Osteoblast (primary cell): ENCODE measurements at places on chromosomes 7 and 10. TPM values are rescaled to one million over a fixed set of nuclear protein-coding genes. Genes with fewer than 3 reads are reported as not detected.
A peak's percentile ranks its signal among the peaks of the same experiment; 100 is the strongest.

- peak; percentile 92 for DNase-seq
Observed at GRCh38 chr7:70829221-70830059, 302.5 kb upstream of the GALNT17 start.

DNA sequence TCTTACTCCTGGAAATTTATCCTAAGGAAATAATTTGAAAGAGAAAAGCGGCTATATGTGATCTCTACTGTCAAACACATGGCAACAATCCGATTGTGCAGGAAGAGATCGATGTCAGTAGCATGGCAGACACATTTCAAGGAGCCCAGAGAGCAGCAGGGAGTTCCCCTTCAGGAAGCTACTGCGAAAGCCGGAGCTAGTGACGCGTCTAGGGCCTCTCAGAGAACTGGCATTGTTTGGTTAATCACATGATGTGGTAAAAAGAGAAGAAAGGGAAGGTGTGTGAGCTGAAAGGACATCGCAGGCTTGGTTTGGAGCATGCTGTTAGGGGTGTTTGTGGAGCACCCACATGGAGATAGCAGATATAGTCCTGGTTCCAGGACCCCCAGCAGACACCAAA, 74.9 kb downstream of the BEND7 start:
- DNase-seq = no peak

DNA sequence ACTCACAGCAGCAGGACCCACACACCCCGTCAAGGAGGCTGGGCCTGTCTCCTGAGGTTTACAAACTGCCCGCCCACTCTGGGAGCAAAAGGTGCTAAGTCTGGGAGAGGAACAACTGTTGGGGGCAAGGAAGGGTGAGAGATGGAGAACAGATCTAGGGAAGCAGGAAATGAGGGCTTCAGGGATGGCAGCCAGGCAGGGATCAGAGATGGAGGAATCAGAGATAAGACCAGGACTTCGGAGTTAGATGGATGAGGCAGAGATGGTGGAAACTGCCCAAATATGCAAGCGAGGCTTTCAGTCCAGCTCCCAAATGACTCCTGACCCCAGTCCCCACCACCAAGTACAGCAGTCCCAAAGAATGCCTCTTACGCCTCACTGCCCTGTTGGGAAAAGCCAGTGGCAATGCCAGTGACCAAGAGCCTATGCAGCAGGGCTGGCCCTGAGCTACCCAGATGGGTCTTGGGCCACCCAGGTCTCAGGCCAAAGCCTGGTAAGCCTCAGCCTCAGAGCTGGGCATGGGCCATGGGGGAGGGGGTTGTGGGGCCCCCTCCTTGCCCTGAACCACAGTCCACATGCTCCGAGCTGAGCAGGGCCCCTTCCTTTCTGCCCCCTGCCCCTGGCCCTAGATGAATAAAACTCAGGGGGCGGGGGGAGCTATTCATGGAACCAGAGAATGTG, 39.5 kb upstream of the SLF2 start:
- DNase-seq = no peak

GRCh38 chr7:30566596-30566995, 28.1 kb upstream of the GARS1 start:
- no peak for DNase-seq

DNA sequence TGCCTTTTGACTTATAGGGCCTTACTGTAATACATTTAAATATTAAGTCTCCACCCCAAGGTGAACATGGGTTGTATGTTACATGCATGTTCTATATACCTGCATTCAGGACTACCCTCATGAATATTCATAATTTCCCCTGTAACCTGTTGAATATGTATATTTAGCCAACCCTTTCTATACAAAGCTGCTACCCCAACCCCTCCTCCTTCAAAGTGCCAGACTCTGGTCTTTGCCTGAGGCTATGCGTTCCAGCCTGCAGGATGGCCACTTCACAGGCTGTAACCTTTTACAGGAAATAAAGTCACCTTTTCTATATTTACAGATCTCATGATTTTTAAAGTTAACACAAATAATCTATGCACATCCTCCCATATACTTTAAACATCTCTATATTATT, 10.1 kb upstream of the UNC5B start:
- no peak for DNase-seq

The ACTL6B gene
- total RNA-seq = not detected in 2 replicates

The ACBD7 gene
- total RNA-seq = 0.72 and 0.88 TPM in 2 replicates

GRCh38 chr10:114022766-114023597, 20.7 kb upstream of the ADRB1 start:
- DNase-seq = no peak

The POLL gene
- total RNA-seq = 17.1 and 18.5 TPM in 2 replicates

- no peak for DNase-seq
Observed at GRCh38 chr7:130420943-130421578, 19.8 kb downstream of the CEP41 start.

GRCh38 chr10:17385066-17385465, 69.3 kb downstream of the ST8SIA6 start:
- no peak for DNase-seq

GRCh38 chr7:22176791-22177412, 180.1 kb downstream of the RAPGEF5 start:
- DNase-seq = no peak

DNA sequence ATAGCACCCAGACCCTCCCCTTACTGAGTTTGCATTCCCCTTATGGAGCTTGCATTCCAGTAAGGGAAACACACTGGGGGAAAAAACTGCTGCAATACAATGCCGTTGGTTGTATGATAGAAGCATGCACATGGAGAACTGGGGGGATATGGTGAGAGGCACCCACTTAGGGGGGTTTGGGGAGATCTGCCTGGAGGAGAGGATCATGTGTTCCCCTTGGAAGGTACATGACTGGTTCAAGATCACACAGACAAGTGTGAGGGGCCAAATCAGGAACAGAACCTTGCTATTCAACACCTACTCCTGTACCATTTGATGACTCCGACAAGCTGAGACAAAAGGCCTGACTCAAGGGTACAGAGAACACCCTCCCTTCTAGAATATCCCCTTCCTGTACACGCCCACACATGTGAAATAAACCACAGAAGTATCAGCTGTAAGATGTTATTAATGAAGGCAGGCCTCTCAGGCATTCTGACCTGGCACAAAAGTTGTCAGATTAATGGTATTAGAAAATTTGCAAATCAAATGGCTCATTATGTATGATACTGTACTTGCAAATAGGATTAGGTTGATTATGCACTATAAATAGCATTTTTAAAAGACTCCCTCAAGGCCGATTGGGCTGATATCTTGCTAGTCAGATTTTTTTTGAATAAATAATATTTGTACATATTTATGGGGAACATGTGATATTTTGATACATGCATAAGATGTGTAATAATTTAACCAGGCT, 122.2 kb downstream of the NPY start:
- no peak for DNase-seq

- no peak for DNase-seq
Observed at GRCh38 chr7:50393076-50393475, 57.1 kb downstream of the FIGNL1 start.

DNA sequence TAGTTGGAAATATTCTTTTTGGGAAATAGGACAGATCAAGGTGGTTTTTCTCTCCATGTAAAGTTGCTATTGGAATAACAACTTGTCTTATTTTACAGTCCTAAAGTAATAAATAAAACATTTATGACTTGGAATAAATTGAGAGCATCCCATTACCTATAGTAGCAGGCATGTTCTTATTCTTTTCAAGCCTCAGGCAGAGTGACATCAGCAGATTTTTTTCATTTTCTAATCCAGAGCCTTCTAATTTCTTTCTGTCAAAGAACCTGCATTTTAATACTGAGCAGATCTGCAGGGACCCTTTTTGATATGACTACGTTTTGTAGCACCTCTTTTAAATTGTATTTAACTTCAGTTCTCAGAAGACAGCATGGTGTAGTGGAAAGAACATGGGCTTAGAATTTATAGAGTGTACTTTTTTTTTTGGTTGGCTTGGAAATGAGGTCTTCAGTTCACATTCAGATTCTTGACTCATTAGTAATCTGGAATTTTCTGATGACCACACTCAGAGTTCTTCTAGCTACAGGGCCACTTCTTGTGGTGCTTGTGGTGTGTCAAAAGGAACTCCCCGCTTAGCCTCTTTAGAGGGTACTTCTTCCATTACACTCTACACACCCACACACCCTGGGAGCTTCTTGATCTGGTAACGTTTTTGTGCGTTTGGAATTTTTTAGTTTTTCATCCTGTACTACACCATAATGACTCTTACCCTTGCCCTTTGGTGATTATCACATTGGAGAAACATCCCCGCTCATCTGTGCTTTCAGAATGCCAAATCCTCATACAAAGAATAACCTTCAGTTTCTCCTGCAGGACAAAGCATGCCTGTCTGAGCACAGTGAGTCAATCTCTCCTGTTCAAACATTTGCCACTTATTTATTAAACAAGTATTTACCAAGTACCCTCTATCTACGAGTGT, 34.6 kb downstream of the AGK start:
- DNase-seq = peak; percentile 84

DNA sequence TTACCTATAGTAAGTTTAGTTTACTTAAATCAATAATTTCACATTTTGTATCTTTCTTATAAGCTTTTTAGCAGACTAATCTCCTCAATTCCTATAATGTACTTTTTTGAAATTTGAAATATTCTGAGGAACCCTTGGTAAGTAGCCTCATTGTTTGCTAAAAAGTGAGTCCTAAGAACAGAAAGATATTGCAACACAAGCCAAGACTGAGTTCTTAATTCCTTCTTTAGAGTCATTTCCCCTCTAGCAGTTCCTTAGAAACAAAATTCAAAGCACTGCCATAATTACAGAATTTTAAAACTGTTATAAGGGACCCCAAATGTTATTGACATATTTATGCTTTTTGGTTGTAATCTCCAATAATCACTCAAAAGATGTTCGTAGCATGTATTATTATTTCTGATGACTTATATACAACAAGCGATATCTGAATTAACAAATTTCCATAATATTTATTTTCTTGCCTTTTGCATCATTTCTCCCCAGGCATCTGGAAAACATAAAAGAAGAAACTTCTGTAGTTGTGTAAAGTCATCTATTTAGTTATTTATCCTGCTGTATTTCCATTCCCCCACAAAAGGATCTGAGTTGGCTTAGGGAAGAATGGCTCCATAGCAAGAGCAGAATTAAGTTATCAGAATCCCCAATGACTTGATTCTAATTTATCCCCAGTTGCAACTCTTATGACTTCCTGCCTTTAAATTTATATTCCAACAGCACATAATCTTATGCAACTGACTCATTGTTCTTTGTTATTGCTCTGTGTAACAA, 67.8 kb downstream of the TMEM26 start:
- DNase-seq = no peak

DNA sequence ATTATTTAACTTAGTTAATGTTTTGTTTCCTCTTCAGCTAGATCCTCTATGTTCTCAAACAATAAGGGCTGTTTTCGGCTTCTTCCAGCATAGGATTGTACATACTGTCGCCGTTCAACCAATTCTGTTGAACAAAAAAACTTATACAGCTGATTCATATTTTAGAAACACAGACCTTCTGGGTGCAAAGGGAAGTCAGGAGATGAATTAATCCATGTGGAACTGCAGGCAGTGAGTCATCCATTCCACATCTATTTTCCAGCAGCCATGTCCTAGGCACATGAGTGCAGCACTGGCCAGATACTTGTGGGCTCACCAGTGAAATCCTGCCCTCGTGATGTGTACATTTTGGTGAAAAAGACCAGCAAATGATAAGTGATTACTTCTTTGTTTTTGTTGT, 163.2 kb downstream of the JAZF1 start:
- DNase-seq = peak; percentile 85

The ITPRID1 gene
- not detected in 2 replicates for total RNA-seq

GRCh38 chr7:54678763-54679489, 80.1 kb downstream of the SEC61G start:
- DNase-seq = no peak

The WNT16 gene
- total RNA-seq = under 0.01 and 0.29 TPM in 2 replicates

DNA sequence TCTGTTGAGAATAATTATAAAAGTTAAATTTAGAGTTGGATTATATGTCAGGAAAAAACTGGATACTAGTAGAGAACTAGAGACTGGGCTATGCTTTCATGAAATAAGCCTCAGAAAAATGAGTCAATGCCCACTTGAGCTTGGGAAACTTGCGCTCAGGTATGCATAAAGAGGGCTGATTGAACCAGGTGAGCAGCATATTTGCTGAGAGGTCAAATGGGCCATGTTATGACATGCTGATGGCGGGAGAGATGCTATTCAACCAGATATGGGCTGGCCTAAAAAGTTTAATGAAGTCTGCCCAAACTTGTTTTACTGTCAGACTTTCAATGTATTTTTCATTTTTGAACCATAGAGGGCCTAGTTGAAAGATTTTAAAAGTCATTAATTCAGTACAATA, 837.6 kb upstream of the GHITM start:
- no peak for DNase-seq

GRCh38 chr10:10782603-10783002, 235.1 kb upstream of the CELF2 start:
- peak; percentile 39 for DNase-seq

DNA sequence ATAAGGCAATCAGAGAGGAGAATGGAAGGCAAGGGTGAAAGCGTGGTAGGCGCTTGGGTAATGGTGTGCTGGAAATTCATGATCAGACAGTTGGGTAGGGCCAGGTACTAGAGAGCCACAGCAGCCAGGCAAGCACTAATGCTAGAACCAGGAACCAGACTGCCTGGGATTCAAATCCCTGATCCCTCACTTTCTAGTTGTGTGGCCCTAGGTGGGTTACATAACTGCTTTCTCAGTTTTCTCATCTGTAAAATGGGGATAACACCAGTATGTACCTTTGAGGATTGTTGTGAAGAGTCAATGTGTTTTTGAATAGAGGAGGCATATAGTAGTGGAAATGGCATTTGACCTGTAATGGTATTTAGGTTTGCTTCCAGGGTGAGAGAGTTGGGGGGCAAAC, 225.9 kb downstream of the LRMDA start:
- no peak for DNase-seq

The FEZF1 gene
- total RNA-seq = not detected in 2 replicates

- DNase-seq = no peak
Observed at GRCh38 chr7:98472521-98472954, 71.6 kb upstream of the BAIAP2L1 start.

DNA sequence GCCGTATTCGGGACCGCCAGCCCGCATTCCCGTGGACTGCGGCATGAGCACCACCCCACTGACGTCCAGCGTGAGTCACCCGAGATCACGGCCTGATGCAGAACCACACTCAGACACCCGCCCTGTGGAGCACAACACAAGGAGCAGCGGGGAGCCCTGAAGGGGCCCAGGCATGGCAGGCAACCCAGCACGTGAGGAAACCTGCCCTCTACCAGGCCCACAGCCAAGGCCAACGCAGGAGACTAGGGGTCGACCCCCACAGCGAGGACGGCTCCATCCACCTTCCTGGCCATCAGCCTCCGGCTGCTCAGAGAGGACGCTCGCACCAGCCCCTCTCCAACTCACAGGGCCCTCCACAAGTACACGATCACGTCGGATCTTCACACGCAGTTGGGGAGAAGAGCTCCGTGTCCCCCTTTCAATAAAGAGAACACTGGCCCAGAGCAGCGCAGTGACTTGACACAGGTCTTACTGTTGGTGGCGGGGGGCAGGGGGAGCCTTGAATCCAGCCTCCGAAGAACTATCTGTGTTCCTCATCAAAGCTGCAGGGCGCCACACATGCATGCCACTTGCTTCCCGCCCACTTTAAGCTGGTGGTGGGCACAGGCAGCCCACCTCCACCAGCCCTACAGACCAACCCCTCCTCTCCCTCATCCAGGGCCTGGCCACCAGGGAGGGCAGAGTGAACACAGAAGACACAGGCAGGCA, 22.0 kb downstream of the MAD1L1 start:
- DNase-seq = peak; percentile 73

GRCh38 chr7:148695953-148696352, 2.8 kb upstream of the CUL1 start:
- no peak for DNase-seq

- no peak for DNase-seq
Observed at GRCh38 chr10:101467286-101467770, 113.4 kb downstream of the BTRC start.

- DNase-seq = no peak
Observed at GRCh38 chr7:135799881-135800280, 51.3 kb upstream of the FAM180A start.
